ENCODE measurements at places on chromosomes 5 and 9.

DNA sequence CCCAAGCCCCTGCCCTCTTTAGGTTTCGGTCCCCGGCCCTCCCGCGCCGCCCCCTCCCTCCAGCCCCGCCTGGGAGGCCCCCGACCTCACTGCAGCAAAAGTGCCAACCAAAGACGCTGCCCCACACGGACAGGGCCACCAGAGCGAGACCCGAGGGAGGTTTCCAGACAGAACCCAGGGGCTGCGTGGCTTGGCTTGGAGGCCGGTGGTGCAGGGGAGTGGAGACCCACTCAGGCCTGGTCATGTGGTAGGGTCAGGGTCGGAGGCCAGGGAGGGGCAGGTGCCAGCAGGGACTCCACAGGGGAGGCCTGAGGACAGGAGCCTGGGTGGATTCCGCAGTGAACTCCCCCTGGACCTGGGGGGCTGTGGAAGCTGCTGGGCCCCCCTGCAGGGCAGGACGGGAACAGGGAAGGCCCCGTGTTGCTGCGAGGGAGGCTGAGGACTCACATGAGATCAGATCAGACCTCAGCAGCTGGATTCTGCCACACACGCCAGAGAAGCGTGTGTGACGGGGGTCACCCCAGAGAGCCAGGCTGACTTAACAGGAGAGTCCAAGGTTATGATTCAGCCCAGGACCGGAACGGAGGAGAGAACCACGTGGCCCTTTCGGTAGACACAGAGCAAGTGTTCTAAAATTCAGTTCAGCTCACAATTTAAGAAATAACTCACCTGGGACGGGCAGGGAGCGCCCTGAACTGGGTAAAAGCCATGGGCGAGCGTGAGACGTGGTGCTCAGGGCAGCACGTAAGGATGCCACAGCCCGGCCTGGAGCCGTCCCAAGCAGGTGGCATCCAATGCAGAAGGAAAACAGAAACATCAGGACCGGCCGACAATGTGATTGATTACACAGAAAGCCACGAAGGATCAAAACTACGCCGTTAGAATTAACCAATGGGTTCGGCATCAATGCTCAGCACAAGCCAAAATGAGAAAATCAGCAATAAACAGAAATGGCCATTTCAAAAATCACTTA, 38.9 kb downstream of the EXD3 start:
- no peak for DNase-seq

GRCh38 chr5:543755-544674, 19.8 kb upstream of the SLC9A3 start:
- no peak for DNase-seq

- DNase-seq = no peak
Measured at GRCh38 chr9:135951889-135952663, 9.1 kb downstream of the UBAC1 start.

- no peak for DNase-seq
Measured at GRCh38 chr5:105350486-105351140, 1788.0 kb upstream of the NUDT12 start.

DNA sequence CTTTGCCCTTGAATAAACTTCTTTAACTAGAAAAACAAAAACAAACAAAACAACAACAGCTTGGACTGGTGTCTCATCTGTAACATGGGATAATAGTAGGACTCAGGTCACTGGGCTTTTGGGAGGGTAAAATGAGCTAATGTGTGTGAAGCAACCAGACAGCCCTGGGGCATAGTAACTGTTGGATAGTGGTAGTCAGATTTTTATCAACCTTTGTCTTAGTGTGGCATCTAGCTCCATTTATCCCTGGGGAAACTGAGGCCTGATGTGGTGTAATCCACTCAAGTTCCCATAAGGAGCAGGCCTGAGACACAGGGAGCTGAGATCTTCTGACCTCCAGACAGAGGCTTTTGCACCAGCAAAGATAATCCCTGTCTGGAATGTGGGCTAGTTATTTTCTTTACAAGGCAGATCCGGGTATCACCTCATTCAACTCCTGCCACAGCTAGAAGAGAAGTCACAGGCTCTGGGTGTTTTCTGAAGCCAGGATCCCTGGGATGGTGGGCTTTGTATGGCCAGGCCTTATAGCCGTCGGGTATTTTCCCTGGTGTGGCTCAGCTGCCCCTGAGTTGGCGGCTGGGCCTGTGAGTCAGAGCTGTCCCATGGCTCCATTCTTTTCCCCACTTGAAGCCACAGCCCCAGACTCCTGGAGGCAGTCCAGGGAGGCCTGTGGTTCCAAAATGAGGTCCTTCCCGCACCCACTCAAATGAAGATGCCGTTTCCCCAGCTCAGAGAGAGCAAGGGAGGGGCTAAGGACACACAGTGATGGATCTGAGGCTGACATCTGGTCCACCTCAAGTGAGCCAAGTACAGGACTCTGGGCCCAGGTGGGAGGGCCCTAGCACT, 26.1 kb upstream of the CSF1R start:
- no peak for DNase-seq

- DNase-seq = no peak
Measured at GRCh38 chr9:122080986-122081385, 12.1 kb downstream of the TTLL11 start.

GRCh38 chr5:150393096-150393645, 19.5 kb downstream of the CD74 start:
- DNase-seq = no peak

- DNase-seq = no peak
Measured at GRCh38 chr5:149376711-149377447, 2.2 kb downstream of the IL17B start.

- no peak for DNase-seq
Measured at GRCh38 chr5:40260361-40260760, 419.4 kb upstream of the PTGER4 start.

DNA sequence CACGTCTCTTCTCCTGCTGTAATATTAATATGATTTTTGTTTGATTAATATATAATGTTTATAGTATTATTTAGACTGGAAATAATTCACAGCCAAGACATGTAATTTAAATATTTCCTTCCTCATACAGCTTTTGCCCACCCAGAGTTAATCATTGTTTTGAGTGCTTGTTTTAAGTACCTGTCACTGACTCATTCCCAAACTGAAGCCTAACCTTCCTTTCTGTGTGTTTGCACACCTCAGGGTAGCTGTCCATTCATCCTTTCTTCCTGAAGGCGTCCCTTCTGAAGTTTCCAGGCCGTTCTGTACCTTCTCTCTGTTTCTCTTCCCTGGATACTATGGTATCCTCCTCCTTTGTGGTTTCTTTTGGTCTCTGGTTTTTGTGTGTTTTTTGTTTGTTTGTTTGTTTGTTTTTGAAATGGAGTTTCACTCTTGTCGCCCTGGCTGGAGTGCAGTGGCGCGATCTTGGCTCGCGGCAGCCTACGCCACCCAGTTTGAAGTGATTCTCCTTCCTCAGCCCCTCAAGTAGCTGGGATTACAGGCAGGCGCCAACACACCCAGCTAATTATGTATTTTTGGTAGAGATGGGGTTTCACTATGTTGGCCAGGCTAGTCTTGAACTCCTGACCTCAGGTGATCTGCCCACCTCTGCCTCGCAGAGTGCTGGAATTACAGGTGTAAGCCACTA, 312.4 kb downstream of the DOCK8 start:
- no peak for DNase-seq

- DNase-seq = no peak
Measured at GRCh38 chr5:58056546-58056945, 403.3 kb downstream of the PLK2 start.

DNA sequence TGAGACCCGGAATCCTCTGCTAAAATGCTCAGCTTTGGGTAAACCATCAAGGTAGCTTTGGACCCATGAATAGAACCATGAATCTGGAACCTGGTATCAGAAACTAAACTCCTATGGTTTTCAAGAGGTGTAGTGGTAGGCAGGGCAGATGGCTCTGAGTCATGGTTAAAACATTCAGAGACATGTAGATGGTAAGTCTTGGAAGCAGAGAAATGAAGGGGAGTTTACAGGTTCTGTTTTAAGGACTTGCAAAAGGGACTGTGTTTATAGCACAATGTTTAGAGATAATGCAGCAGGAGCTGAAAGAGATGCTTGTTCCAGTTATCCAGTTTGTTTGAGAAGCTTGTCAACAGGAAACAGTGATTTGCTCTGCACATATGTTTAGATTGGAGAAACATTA, 36.0 kb upstream of the FBN2 start:
- DNase-seq = no peak

DNA sequence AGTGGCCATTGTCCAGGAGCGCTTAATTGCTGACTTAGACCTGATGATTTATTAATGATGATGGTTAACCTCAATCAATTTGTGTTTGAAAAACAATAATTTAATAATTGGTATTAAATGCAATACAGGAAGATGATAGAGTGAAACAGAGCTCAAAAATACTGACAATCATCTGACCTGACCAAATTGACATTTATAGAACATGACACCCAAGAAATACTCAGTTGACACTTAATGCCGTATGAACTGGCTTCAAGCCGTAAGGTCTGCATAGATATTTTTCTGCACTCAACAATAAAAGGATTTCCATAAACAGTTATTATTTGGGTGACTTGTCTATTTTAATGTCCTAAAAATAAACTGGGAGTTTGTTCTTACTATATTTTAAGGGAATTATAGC, 159.2 kb downstream of the TRIO start:
- DNase-seq = no peak

- no peak for DNase-seq
Measured at GRCh38 chr5:139657363-139658321, 9.5 kb downstream of the CXXC5 start.

DNA sequence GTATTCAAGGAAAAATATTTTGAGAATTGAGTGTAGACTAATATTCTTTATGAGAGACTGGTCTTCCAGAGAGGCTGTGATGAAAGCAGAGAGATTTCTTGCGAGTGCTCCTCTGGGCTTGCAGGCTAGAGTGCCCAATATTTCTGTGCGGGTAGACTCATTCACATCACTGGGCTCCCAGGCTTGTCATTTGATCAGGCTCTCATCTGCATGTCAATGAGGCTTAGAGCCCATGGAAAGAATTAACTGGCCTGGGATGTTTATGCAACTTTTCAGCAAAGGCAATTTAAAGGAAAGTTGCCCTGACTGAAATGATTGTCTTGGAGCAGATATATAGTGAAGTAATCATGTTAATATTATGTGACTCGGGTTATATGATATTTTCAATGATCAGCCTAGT, 42.3 kb downstream of the SNCAIP start:
- DNase-seq = no peak

GRCh38 chr9:120202856-120203654, 376.9 kb downstream of the CDK5RAP2 start:
- DNase-seq = no peak

- DNase-seq = no peak
Measured at GRCh38 chr5:65029178-65029577, 260.4 kb downstream of the CWC27 start.

DNA sequence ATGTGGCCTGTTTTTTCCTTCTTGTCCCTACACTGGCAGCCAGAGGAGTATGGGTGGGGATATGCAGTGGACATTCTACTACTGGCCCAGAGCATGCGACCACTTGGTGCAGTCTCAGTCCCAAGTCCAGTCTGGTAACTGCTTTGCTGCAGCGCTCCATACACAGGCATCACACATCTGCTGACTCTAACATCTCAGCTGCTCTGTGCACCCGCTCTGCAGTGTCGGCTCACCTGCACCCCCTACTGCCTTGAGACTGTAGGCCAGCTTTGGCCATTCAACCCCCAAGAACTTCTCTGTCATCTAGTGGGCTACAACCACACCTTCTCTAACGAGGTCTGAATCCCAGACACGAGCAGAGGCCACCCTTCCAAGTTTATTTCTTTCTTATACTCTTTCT, 46.4 kb upstream of the SLCO6A1 start:
- no peak for DNase-seq

- no peak for DNase-seq
Measured at GRCh38 chr5:155015239-155015638, 1.7 kb downstream of the KIF4B start.

DNA sequence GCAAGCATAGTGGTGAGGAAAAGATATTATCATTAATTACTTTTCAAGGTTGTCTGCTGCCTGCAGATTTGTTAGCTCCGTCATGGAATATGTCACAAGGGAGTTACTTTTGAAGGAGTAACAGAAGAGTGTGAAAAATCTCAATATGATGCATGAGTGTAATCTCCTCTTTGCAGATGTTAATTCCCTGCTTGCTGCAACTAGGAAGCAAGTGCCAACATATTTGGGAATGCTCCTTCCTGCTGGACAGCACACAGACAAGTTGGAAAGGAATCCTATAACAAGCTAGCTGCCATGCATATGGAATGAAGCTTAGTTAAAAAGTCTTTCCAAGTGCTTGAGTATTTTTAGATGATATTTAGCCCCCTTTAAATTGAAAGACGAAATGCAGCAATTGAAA, 2023.6 kb upstream of the CDH6 start:
- no peak for DNase-seq

DNA sequence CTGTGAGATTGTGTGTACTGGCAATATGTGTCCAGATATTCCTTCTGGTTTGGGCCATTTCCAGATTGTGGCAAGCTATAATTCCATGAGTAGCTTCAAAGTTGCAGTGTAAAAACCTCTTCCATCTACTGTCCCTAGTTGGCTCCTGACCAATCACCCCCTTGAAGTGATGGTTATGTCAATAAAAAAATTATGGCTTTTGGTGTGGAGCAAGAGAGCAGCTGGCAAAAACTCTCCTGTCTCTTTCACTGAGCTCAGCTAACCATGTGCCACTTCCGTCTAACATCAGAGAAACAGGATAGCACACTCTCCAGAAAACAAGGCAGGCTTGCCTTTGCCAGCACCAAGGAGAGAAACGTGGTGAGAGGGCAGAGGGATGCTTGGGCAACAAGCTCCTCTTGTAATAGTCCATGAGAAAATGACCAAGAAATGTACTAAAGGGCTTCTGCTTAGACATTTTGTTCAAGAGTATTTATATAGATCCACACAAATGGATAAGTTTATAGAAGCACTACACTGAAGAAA, 914.4 kb upstream of the SEMA6A start:
- no peak for DNase-seq

- no peak for DNase-seq
Measured at GRCh38 chr5:54986269-54986654, 869 bp upstream of the ESM1 start.

DNA sequence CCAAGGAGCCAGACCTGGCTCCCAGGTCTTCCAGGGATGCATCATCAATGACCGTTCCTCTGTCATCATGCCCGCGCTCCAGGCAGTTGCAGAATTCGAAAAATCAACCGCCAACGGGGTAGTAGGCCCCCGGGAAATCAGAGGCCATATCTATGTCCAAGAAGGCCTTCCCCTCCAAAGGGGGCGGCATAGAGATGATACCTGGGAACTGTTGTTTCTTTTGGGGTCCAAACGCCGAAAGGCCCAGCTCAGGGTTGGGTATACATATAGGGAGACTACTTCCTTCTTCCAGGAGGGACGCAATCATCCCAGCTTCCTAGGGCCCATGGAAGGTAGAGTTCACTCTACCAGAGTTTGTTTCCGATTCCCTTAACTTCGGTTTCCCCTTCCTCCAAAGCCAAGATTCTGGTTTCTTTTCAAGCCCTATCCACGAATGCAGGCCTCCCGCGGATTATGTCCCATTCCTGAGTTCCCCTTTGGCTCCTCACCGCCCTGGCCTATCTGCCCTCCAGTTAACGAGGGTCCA, 754 bp downstream of the DCAF12 start:
- no peak for DNase-seq
